ENCODE measurements at places on chromosomes 5 and 9. TPM values are rescaled to one million over a fixed set of nuclear protein-coding genes. Genes with fewer than 3 reads are reported as not detected.

Gene C9orf153
- total RNA-seq, result 0.21 TPM

Gene TEX48
- total RNA-seq, result not detected

Gene PCA3
- total RNA-seq, result not detected

Gene AK8
- not detected for total RNA-seq

Data from T-helper 17 cell (primary cell).